GM12892 (cell line): ENCODE measurements at places on chromosomes 2 and 18.

- no peak for DNase-seq
Measured at GRCh38 chr2:20744366-20745335, 77.7 kb downstream of the GDF7 start.

GRCh38 chr2:201833781-201834180, 27.4 kb downstream of the CDK15 start:
- no peak for DNase-seq

DNA sequence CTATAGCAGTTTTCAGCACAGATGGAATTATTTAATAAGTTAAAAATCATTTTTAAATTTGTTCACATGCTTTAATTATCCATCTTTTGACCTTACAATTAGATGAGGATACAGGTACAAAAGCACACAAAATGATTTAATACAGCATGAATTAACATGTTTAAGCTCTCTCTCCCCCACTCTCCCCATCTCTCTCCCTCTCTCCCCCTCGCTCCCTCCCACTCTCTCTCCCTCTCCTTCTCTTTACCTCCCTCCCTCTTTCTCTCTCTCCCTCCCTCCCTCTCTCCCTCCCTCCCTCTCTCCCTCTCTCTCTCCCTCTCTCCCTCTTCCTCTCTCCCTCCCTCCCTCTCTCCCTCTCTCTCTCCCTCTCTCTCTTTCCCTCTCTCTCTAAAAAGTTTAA, 7.6 kb downstream of the NBAS start:
- no peak for DNase-seq

GRCh38 chr2:47602996-47603395, 179.9 kb upstream of the MSH6 start:
- no peak for DNase-seq

GRCh38 chr2:180662521-180662920, 317.9 kb upstream of the UBE2E3 start:
- DNase-seq = no peak

- DNase-seq = no peak
Measured at GRCh38 chr2:189545418-189545817, 35.2 kb downstream of the SLC40A1 start.

DNA sequence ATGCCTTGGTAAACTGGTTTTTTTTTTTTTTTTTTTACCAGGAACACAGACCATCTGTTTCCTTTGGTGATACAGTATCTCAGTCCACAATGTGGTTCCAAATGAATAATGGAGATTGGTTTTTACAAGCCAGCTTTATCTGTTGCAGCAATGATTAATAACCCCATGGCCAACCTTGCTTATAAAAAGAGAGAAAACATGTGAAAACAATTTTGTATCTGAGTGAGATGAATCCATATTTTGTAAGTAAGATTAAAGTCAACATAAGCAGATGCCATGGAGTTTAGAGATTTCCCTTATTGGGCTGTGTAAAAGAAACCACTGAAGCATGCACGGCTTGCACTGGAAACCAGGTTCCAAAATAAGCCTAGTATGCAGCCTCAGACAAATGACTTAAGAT, 108.6 kb upstream of the CNTNAP5 start:
- DNase-seq = no peak

- no peak for DNase-seq
Measured at GRCh38 chr2:230423851-230424458, 8.0 kb downstream of the SP100 start.

DNA sequence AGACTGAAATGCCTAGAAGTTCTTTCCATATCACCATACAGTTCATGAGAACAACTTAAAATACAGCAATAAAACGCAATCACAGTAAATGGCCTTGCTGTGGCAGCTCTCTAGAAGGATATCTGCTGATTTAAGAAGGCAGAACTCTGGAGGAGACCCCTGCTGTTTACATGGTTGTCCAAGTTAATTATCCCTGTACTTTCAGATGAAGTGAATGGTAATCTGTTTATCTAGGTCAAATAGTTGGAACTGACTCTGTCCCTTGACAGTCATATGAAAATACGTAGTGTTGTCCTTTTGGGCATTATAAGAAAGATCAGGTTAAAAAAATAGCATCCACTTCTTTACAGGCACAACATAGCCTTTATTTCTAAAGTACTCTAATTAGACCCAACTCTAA, 115.6 kb downstream of the COLEC12 start:
- no peak for DNase-seq

- DNase-seq = no peak
Measured at GRCh38 chr2:221716426-221717303, 144.6 kb upstream of the EPHA4 start.
